ENCODE measurements at places on chromosomes 4 and X.

DNA sequence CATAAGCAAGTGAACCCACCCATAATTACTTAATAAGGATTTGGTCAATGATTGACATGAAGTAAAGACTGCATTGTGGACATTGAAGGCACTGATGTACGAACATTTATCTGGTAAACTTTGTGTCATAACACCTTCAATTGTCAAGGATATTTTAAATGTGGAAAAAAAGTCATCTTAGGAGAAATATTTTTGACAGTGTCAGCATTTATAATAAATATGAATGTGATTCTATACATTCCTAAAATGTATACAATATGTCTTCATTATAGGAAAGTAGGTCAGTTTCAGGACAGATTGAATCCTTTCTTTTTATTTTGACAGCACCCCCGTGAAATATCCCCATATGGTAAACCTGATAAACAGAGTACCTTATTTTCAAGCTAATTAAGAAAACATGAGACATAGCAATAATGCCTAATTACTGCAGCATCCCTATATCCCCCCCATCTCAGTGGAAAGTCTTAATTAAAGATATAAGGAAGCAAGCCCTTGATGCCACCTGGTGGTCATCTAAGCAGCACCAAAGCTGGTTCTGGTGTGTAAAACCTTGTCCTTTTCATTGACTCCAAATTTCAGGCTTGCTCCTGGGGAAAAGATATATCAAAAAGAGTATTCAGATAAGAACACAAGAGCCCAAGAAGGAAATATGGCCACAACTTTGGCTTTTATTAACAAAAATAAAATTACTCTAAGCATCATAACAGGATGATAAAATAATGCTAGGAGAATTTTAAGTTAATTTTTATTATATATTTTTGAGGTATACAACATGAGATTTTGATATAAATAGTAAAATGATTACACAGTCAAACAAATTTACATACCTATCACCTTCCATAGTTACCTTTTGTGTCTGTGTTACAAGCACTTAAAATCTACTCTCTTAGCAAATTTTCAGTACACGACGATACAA lies 379.7 kb downstream of the TLL1 start:
- peak; percentile 0 for DNase-seq

DNA sequence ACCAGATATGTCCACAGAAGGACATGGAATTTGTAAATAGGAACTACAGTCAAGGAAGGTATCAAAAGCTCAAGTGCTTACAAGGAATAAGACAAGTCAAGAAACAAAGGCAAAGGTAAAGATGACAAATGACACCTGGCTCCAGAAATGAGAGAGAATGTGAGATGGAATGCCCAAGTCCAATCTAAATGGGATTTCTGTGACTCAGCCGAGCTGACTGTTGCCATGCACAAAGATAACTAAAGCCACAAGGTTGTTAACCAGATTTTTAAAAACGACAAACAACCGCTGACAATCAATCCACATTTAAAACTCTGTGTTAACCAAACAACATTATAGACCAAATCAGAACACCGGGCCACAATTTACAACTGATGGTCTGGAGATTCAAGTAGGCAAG lies 1.1 kb downstream of the NFXL1 start:
- no peak for DNase-seq

DNA sequence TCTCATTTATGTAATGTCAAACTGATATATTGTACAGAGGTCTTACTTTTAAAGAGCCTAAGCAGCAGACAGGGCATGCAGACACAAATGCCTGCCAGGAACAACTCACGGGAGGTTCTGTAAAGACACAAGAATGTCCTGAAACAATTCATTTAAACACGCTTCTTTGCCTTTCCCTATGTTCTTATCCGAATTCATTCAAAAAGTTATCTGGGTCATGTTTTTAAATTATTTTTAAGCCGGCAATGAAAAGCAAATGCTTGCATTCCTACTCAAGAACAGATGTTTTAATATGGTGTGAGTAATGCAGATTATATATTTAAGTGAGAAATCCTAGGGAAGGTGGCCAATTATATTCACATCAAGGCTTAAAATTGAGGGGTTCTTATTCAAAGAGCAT lies 192.6 kb downstream of the PDGFC start:
- DNase-seq = no peak

- no peak for DNase-seq
Measured at GRCh38 chrX:1385253-1386223, 6.4 kb downstream of the SLC25A6 start.

DNA sequence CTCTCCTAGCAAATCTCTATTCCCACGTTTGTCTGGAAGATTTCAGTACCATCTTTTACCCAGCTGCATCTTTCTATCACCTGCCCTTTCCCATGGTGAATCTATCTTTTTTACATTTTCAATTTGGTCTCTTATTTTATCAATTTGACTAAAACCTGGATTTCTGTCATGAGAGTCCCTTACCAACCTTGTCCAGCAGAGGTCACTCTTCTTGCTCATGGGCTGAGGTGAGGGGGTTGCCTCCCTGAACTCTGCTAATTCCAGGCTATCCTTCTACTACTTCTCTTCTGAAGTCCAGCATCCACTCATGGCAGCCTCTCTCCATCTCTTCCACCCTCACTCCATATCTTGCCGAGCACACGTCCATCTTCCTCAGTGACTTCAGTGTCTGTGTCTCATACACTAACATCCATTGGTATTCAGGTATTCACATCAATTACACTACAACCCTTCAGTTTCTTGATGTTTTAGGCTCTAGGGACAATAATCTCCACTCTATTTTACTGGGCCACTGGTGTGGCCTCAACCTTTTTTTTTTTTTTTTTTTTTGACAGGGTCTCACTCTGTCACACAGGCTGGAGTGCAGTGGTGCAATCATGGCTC lies 17.8 kb upstream of the ZNF827 start:
- peak; percentile 4 for DNase-seq

- DNase-seq = no peak
Measured at GRCh38 chr4:105674011-105674410, 34.5 kb downstream of the INTS12 start.

DNA sequence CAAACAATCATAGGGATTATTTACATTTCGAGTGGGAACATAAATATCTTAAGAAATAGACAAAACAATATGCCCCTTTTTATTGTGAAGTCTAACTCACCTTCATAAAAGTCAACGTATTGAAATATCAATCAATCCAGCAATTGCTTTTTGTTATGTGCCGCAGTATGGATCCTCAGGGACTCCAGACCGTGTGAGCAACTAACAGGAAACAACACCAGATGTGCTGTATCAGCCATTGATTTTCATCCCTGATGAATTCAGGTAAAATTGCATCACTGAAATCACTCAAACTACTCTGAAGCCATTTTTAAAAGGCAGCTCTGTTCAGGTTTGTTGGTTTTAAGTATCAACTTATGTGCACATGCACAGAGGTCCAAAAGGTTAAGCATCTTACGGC lies 197.3 kb upstream of the FAT1 start:
- DNase-seq = peak; percentile 7

- no peak for DNase-seq
Measured at GRCh38 chr4:114286262-114286810, 306.9 kb upstream of the ARSJ start.

DNA sequence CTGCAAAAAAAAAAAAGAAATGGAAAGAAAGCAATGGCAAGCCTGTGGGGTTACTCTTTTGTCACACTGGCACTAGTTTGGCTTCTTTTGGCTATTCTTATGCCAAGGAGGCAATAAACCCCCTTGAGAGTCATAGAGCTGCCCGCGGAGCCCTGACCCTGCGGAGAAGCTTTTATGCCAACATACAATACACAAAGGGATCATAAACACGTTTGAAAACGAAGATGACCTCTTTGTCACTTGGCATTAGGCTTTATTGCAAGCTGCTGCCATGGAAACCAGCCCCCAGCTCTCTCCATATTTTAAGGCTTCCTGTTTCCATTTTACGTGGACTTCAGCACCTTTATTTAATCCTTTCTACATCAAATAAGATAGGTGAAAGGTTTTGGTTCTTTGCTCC lies 7.6 kb downstream of the NEUROG2 start:
- peak; percentile 13 for DNase-seq

DNA sequence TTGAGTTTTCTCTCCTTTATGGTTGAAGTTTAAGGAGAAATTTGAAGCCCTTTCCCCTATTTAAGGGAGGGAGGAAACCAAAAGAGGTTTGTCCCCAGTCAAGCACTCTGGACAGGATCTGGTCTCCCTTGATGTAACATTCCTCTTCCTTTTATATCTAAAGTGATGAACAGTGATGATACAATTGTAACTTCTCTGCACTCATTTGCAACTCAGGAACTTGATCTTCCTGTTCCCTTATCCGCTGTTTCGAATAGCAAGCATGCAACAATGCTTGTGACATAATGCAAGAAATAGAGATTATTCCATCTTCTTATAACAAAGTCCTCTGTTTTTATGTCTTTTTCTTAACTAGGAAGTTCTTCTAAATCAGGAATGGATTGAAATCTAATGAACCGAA lies 18.3 kb downstream of the ALPK1 start:
- DNase-seq = no peak

DNA sequence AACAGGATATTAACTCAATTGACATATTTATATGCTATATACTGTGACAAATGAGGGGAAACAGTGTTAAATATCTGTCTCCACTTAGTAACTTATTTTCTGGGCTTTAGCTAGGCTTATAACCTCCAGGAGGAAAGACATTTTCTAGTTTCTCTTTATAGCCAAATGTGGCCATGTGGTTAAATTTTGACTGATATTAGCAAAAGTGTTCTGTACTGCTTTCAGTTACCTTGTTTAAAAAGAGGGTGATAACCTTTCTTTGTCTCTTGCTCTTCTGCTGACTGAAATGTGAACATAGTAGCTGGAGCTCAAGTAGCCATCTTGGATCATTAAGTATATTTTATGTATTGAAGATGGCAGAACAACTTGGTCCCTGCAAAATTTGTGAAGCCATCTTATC lies 253.7 kb downstream of the PDHA2 start:
- DNase-seq = no peak

DNA sequence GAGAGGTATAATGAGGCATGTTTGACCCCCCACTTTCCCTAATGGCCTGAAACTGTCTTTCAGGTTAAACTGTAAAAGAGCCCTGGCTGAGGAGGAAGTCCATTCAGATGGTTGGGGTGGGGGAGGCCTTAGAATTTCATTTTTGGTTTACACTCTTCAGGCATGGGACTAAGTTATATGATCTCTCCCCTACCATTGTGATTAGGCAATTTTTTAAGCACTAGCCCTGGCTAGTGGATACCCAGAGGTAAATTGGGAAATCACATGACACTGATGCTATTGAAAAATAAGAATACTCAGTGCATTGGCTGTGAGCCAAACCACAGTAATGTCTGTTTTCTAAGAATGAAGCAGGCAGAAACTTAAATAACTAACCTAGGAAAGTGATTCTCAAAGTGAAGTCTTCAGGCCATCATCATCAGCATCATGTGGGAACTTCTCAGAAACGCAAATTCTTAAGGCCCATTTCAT lies 149.7 kb downstream of the RRAGB start:
- no peak for DNase-seq

- DNase-seq = no peak
Measured at GRCh38 chr4:113987382-113987941, 8.0 kb upstream of the ARSJ start.

- DNase-seq = no peak
Measured at GRCh38 chrX:39477031-39477761, 620.6 kb downstream of the BCOR start.

DNA sequence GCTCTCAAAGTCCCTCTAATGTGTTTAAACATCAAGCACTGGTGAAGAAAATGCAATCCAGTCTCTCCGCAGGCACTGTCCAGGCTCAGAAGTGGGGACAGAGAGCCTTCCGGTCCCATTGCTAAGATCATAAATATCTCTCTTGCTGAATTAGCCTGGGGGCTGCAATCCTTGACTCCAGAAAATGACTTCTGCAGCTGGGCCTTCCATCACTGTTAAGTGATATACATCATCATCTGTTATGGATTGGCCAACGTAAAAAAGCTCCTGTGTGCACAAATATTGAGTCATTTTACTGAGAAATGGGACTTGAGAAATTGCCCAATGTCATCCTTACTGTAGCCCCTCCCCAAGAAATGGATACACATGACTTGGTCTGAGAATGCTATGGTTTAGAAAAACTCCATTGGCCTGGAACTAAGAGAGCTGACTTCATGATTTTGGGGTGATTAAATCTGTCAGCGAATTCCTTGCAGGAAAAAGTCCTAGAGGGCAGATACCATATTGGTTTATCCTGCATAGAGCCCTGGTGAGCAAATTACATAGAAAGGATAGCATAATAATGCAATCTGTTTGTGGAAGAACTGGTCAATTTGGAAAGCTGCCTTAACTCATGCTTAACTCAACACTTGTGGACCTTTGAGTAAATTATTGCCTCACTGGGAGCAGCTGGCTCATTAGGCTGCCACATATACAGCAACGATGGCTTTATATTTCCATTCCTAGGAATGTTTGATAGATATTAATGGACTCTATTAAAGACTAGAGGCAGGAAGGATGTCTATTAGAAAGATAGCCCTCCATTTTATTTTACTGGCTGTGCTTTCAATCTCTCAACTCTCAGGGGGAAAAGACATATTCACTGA lies 346.1 kb downstream of the GBA3 start:
- no peak for DNase-seq

DNA sequence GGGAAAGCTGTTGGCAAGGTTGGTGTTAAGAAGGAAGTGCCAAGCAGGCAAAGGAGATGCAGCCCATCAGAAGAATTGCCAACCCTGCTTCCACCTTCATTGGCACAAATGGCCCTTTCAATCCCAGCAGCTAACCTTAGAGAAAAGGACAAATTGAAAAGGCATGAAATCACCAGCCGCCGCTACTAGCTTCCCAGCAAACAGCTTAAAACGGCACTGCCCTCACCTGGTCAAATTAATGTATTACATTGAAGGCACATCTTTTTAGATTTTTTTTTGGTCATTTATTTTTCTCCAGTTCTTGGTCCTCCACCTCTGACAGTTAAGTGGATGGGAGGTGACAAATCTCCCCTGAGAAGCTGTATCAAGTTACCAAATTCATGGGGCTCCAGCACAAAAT lies 51.0 kb upstream of the NHSL2 start:
- no peak for DNase-seq

All from NCI-H345 (cell line).